Sigmoid colon (tissue), 7 donors: ENCODE measurements at places on chromosomes 13 and 19. TPM values are rescaled to one million over a fixed set of nuclear protein-coding genes. Genes with fewer than 3 reads are reported as not detected.

SLC1A6 gene
- not detected for total RNA-seq

MCF2L gene
- total RNA-seq = 20.2 TPM

TMEM221 gene
- 1.7 TPM for total RNA-seq

STOML3 gene
- not detected for total RNA-seq

ZNF729 gene
- not detected for total RNA-seq

SELENOV gene
- not detected for total RNA-seq

METTL21C gene
- total RNA-seq = not detected

ZFP14 gene
- total RNA-seq = 6.3 TPM

CCDC8 gene
- total RNA-seq = 3.5 TPM

PRTN3 gene
- not detected for total RNA-seq

ATP12A gene
- not detected for total RNA-seq

FFAR2 gene
- total RNA-seq = not detected

XAB2 gene
- total RNA-seq = 29.5 TPM

SIX5 gene
- 16.8 TPM for total RNA-seq

CYP2B6 gene
- total RNA-seq = not detected

DAND5 gene
- 1.2 TPM for total RNA-seq

CGB3 gene
- not detected for total RNA-seq

PNMA8A gene
- total RNA-seq = 5.3 TPM

CLEC4G gene
- 3.0 TPM for total RNA-seq

GSX1 gene
- not detected for total RNA-seq

CTXN1 gene
- 45.3 TPM for total RNA-seq

KANK2 gene
- 1,314 TPM for total RNA-seq

ZNF728 gene
- total RNA-seq = 3.5 TPM

CBARP gene
- total RNA-seq = 0.81 TPM

GAPDHS gene
- total RNA-seq = not detected

RBM26 gene
- 47.4 TPM for total RNA-seq

FFAR1 gene
- total RNA-seq = not detected

HPN gene
- not detected for total RNA-seq

CDX2 gene
- total RNA-seq = not detected

C5AR2 gene
- total RNA-seq = 1.1 TPM

ZNF682 gene
- total RNA-seq = 1.8 TPM

PSG1 gene
- not detected for total RNA-seq

NRTN gene
- total RNA-seq = 6.6 TPM

CD70 gene
- not detected for total RNA-seq

CALR3 gene
- total RNA-seq = not detected

KASH5 gene
- total RNA-seq = not detected

KIR2DL3 gene
- total RNA-seq = not detected

RNF17 gene
- not detected for total RNA-seq

ARRDC5 gene
- not detected for total RNA-seq

NTN5 gene
- not detected for total RNA-seq

ZNF547 gene
- total RNA-seq = 3.6 TPM

GARRE1 gene
- total RNA-seq = 20.2 TPM

PRR19 gene
- total RNA-seq = not detected

CCDC159 gene
- 42.4 TPM for total RNA-seq

ZNF865 gene
- 8.6 TPM for total RNA-seq

TMEM238 gene
- total RNA-seq = 1.7 TPM
